ENCODE measurements at places on chromosomes 1 and 21. TPM values are rescaled to one million over a fixed set of nuclear protein-coding genes. Genes with fewer than 3 reads are reported as not detected.

TRAPPC3 gene
- polyA plus RNA-seq: 102 TPM

GRCh38 chr1:24384251-24385090 is 29.1 kb downstream of the STPG1 start:
- peaks cover 11% of the 10 kb centered on the region for H3K4me1 ChIP-seq
- H3K27ac ChIP-seq: no peak overlapping the region
- no peak for DNase-seq
- no peaks in the 10 kb centered on the region for H3K36me3 ChIP-seq
- no peaks in the 10 kb centered on the region for H3K27me3 ChIP-seq
- H3K4me3 ChIP-seq: no peak overlapping the region

DNA sequence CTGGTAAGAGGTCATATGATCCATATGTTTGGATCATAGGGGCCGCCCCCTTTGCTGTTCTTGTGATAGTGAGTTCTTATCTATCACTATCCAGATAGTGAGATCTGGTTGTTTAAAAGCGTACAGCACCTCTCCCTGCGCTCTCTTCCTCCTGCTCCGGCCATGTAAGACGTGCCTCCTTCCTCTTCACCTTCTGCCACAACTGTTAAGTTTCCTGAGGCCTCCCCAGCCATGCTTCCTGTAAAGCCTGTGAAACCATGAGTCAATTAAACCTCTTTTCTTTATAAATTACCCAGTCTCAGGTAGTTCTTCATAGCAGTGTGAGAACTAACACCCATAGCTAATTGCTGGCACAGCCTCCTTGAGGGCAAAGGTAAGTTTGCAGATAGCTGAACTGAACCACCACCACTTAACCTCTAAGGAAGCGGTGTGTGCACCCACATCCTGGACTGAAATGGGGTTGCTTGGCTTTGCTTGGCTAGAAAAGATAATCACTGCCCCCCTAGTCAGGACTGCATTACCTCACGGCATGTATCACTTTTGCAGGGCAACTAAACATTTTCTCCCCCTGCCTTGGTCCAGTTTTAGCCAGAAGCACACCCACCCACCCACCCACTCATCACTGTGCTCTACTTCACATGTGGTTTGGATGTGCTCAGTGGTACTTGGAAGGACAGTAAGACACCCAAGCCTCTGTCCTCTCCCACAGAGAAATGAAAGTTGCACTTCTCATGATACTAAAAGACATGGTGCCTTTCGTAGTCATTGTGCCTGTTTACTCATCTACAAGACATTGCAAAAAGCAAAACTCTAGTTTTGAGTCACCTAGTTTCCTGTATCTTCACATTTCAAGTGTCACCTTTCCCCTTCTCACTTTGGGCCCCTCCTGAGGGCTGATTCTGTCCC is 23.1 kb upstream of the PTAFR start:
- no peaks in the 10 kb centered on the region for H3K27me3 ChIP-seq
- DNase-seq: no peak
- H3K4me1 ChIP-seq: no peaks in the 10 kb centered on the region
- H3K4me3 ChIP-seq: no peak overlapping the region
- no peak overlapping the region for H3K27ac ChIP-seq
- H3K36me3 ChIP-seq: peaks cover 21% of the 10 kb centered on the region

DNA sequence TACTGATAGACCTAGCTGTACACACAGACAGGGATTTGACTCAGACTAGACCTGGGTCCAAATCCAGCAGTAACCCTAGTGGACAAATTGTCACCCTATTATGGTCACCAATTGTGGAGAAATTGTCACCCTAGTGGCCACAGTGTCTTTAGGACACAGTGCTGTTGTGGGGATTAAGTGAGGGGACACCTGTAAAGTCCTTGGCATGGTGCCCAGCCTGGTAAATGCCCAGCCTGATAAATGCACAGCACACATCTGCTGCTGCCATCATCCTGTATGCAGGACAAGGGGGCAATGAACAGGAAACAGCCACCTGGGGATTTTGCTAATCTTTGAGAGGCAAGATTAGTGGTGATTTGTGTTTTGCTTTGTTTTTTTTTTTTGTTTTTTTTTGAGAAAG is 2.3 kb downstream of the TMEM61 start:
- no peak overlapping the region for H3K27ac ChIP-seq
- H3K4me1 ChIP-seq: peaks cover 4% of the 10 kb centered on the region
- H3K27me3 ChIP-seq: peaks cover 3% of the 10 kb centered on the region
